Neural crest cell (in vitro differentiated cells): ENCODE measurements at places on chromosomes 2 and 18.

DNA sequence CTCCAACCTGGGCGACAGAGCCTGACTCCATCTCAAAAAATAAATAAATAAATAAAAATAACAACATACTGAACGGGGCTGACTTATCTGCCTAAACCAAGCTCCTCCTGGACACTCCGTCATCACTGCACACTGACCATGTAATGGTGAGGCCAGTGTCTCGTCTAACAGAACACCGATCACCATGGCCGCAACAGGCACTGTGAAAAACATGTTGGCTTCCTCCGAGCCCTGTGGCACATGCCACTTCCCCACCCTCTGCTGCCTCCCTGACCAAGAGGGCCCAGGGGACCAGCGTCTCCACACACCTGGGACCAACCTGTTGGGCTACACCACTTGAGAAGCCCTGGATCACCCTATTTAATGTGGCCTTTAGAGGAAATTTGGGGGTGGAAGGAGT, 33.9 kb downstream of the ZNF516 start:
- no peaks in the 10 kb centered on the region for H3K27me3 ChIP-seq
- H3K4me3 ChIP-seq = no peak overlapping the region
- peaks cover 48% of the 10 kb centered on the region for H3K4me1 ChIP-seq
- H3K36me3 ChIP-seq = peaks cover 23% of the 10 kb centered on the region

GRCh38 chr2:169009865-169010579, 21.1 kb downstream of the ABCB11 start:
- H3K36me3 ChIP-seq = no peaks in the 10 kb centered on the region
- no peaks in the 10 kb centered on the region for H3K27me3 ChIP-seq
- no peaks in the 10 kb centered on the region for H3K4me1 ChIP-seq
- DNase-seq = no peak

GRCh38 chr2:100539221-100539620, 23.6 kb upstream of the PDCL3 start:
- H3K4me3 ChIP-seq = no peak overlapping the region
- H3K27ac ChIP-seq = no peak overlapping the region
- no peak for DNase-seq

- H3K4me1 ChIP-seq = peaks cover 8% of the 10 kb centered on the region
- no peak overlapping the region for H3K27ac ChIP-seq
Observed at GRCh38 chr2:75892490-75892889, 181.8 kb upstream of the GCFC2 start.

- no peak overlapping the region for H3K27ac ChIP-seq
- no peak for DNase-seq
- H3K36me3 ChIP-seq = peaks cover 11% of the 10 kb centered on the region
- H3K27me3 ChIP-seq = peaks cover 15% of the 10 kb centered on the region
Observed at GRCh38 chr18:2908946-2909335, 62.1 kb downstream of the EMILIN2 start.

- H3K4me3 ChIP-seq = no peak overlapping the region
- DNase-seq = no peak
- no peaks in the 10 kb centered on the region for H3K27me3 ChIP-seq
- H3K4me1 ChIP-seq = peaks cover 5% of the 10 kb centered on the region
- H3K27ac ChIP-seq = no peak overlapping the region
- H3K36me3 ChIP-seq = peaks cover 2% of the 10 kb centered on the region
Observed at GRCh38 chr2:12363138-12363537, 353.6 kb upstream of the TRIB2 start.

DNA sequence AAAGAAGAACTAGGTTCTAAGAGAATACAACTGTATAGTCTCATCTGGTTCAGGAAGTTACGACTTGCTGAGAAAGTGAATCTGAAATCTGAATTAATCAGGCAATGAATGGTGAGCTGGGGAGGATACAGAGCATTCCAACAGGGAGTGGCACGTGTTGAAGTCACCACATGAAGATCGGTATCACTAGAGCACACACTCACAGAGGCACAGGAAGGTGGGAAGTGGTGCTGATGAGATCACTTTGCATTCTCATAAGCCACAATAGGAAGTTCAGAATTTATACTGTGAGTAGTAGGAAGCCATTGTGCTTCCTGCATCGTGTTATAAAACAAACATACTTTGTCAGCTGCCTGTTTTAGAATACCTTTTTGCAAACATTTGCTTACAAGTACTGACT, 615.0 kb upstream of the DDX18 start:
- peaks cover 22% of the 10 kb centered on the region for H3K4me1 ChIP-seq
- no peak overlapping the region for H3K27ac ChIP-seq
- peaks cover 6% of the 10 kb centered on the region for H3K36me3 ChIP-seq
- DNase-seq = no peak
- H3K27me3 ChIP-seq = no peaks in the 10 kb centered on the region

DNA sequence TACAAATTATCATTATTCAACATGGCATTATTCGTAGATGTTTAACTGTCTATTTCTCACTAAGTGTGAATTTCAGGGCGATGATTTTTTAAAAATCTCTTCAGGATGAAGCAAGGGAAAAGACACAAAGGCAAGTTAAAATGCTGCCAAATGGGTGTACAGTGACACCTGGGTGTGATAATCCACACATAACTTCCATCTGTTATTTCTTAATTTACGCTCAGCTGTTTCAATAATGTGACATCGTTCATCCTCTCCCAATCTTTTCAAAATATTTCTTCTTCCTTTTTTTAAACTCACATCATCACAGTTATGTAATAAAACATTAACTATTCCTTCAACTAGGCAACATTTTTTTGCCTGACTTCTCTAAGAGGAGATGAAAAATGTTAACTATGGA, 10.6 kb downstream of the PDE1A start:
- H3K4me1 ChIP-seq = peaks cover 31% of the 10 kb centered on the region
- no peaks in the 10 kb centered on the region for H3K27me3 ChIP-seq
- no peak for DNase-seq
- no peak overlapping the region for H3K4me3 ChIP-seq
- peaks cover 3% of the 10 kb centered on the region for H3K36me3 ChIP-seq

- H3K27me3 ChIP-seq = no peaks in the 10 kb centered on the region
- peaks cover 9% of the 10 kb centered on the region for H3K4me1 ChIP-seq
- no peak for DNase-seq
- H3K27ac ChIP-seq = no peak overlapping the region
- H3K36me3 ChIP-seq = no peaks in the 10 kb centered on the region
Observed at GRCh38 chr2:151904021-151904420, 75.8 kb upstream of the ARL5A start.

DNA sequence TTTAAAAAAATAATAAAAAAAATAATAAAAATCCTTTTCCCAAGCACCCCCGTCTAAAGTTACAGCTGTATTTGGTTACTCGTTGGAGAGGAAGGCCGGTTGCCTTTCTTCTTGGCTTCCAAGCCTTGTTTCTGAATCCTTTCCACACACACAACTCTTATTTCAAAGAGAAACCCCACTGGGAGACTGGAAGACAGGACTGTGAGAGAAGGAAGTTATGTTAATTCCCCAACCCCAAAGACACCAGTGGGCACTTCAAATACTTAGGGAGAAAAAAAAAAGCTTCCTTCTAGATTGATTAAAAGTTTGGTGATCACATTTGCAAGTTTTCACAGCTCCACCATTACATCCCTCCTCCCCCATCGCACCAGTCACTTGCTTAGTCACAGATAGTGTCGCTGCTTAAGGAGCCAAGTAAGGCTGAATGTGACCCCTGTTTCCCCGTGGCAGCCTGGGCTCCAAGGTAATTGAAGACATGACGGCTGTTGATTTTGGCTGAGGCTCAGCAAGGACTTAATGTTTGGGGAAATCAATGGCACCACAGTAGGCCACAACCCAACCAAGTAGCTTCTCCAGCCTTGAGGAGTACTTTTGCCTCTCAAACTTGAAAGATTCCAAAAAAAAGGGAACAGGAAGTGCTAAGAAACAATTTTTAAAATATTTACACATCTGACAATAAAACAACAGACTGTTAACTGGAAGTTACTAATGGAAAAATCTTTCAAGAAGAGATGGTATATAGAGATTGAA, 40.8 kb upstream of the FRZB start:
- H3K27me3 ChIP-seq = no peaks in the 10 kb centered on the region
- H3K27ac ChIP-seq = peak overlapping the region; percentile 91
- H3K4me3 ChIP-seq = no peak overlapping the region

DNA sequence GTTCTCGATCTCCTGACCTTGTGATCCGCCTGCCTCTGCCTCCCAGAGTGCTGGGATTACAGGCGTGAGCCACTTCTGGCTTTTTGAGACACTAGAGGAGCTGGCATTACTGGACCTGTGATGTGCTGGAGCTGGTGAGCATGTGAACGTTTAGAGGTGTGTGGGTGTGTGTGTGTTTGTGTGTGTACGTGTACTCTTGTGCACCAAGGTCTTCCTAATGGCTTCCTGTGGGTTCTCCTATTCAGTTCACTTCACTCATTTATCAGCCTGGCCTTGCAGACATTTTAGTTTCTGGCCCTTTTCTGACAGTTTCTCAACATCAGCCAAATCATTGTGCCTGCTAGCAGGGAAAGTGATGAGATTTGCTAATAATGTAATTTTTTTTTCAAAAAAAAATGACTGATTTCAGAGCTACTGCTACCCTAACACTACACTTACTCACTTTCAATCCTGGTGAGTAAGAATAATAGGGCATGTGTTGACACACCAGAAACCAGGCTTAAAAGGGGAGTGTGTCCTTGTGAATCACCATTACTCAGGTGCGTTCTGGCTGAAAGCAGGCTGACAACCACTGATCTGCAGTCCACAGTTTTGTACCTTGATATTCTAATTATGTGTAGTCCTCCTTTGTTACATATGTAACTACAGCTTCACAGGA, 41.0 kb upstream of the ACTR3 start:
- peaks cover 2% of the 10 kb centered on the region for H3K36me3 ChIP-seq
- no peaks in the 10 kb centered on the region for H3K4me1 ChIP-seq
- peak overlapping the region; percentile 63 for H3K27ac ChIP-seq
- H3K27me3 ChIP-seq = no peaks in the 10 kb centered on the region
